ENCODE measurements at places on chromosomes 6 and 20.

DNA sequence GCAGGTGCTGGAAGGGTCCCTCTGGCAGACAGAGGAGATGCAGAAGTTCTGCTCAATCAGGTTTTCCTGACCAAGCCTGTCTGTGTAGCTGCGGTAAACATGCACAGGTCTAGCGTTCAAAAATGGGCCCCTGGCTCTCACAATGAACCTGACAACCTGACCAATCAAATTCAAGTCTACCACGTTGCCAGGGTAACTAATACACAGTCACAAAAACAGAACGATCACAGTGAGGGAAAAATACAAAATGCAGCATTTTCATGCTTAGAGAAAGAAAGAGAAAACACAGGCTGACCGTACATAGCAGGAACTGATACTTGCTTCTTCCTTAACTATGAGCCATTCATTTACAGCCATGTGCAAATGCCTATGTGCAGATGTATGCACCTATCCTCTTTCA, 353.1 kb upstream of the TSHZ2 start:
- no peak for DNase-seq

GRCh38 chr6:158782432-158783166, 36.6 kb downstream of the EZR start:
- DNase-seq: no peak

DNA sequence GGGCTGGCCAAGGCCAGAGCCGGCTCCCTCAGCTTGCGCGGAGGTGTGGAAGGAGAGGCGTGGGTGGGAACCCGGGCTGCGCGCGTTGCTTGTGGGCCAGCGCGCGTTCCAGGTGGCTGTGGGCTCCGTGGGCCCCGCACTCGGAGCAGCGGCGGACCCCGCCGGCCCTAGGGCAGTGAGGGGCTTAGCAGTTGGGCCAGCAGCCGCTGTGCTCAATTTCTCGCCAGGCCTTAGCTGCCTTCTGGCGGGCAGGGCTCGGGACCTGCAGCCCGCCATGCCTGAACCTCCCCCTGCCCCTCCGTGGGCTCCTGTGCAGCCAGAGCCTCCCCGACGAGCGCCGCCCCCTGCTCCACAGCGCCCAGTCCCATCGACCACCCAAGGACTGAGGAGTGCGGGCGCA, 108.4 kb downstream of the GMPR start:
- DNase-seq: no peak

- no peak for DNase-seq
These were observed 3.8 kb downstream of the ZNF335 start for GRCh38 chr20:45968081-45968671.

DNA sequence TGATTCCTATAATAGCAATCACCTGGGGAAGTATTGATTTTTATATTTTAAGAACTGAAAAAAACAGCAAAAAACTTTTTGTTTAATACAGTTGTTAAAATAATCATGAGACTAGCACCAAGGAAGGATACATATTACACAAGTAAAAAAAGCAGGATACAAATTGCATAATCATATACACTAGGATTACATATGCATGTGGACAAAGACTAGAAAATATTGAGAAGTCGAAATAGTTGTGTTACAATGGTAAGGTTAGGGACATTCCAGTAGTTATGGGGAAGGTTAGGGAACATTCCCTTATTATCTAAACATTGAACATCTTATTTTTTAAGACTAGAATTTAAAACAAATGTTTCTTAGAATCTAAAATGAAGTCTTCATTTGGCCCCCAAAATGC, 9.5 kb downstream of the NUS1 start:
- DNase-seq: no peak
